ENCODE measurements at places on chromosomes 16 and 17. TPM values are rescaled to one million over a fixed set of nuclear protein-coding genes. Genes with fewer than 3 reads are reported as not detected.

- no peaks in the 10 kb centered on the region for H3K36me3 ChIP-seq
- H3K27me3 ChIP-seq: no peaks in the 10 kb centered on the region
- no peak overlapping the region for H3K4me3 ChIP-seq
- H3K4me1 ChIP-seq: peaks cover 5% of the 10 kb centered on the region
- no peak overlapping the region for H3K27ac ChIP-seq
These were observed 8.4 kb downstream of the PIMREG start for GRCh38 chr17:6452471-6453266.

DNA sequence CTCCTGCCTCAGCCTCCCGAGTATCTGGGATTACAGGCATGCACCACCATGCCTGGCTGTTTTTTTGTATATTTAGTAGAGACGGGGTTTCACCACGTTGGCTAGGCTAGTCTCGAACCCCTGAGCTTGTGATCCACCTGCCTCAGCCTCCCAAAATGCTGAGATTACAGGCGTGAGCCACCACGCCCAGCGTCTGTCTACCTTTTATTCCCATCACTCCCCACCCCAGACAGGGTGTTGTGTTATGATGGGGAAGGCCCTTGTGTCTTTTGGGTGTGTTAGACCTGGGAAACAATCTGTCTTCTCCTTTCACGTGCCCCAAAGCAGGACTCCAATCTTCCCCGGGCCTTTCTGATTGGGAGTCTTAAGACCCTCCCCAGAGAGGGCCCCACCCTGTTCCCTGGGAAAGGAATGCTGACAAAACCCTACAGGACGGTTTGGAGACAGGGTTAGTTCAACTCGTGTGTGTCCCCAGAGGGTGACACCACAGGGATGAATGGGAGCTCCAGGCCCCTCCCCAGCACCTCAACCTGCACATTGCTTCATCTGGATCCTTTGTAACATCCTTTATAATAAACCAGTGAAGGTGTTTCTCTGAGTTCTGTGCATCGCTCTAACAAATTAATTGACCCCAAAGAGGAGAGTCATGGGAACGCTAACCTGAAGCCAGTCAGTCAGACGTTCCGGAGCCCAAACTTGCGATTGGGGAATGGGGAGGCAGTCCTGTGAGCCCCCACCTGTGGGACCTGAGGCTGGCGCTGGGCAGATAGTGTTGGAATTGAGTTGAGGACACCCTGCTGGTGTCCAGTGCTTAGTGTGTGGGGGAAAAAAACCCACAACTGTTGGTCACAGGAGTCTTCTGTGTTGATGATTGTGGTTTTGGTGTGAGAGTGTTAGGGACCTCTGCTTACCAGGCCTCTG lies 3.2 kb upstream of the ELOB start:
- H3K36me3 ChIP-seq: peaks cover under 1% of the 10 kb centered on the region
- no peaks in the 10 kb centered on the region for H3K27me3 ChIP-seq
- no peak for DNase-seq
- H3K4me1 ChIP-seq: peaks cover 32% of the 10 kb centered on the region

DNA sequence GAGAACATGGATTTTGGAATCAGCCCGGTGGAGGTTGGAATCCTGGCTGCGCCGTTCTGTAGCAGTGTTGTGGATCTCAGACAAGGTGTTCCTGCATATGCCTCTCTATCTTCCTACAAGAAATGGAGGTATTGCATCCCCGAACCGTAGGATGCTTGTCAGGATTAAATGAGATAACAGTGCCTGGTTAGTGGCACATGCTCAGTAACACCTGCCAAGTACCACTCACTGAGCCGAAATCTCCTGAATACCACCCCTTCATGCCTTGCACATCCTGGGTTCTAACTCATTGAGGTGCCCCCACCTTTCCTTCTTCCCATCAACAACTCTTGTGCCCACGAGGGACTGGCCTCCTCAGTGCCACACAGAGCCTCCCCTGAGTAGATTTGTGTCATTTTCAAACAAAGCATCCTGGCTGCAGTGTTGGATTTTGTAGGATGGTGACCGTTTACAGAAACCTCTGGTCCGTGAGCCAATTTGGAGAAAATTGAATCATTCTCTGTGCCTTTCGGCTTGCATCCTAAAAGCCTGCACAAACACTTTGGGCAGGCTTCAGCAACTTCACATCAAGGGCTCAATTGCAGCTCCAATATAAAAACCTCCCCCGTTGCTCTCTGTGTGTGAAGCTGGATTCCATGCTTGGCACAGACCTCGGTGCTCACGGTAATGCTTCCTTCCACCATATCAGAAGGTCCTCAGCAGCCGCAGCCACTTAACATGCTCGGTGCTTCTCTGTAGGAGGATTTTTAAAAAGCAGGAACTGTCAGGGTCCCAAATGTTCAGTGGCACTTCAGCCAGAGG lies 84.2 kb downstream of the WWOX start:
- H3K27me3 ChIP-seq: no peaks in the 10 kb centered on the region
- no peaks in the 10 kb centered on the region for H3K36me3 ChIP-seq
- H3K4me3 ChIP-seq: no peak overlapping the region
- no peaks in the 10 kb centered on the region for H3K4me1 ChIP-seq
- no peak overlapping the region for H3K27ac ChIP-seq

- H3K27me3 ChIP-seq: no peaks in the 10 kb centered on the region
- no peak overlapping the region for H3K4me3 ChIP-seq
These were observed 5.7 kb upstream of the MPRIP start for GRCh38 chr17:17036524-17036998.

The PYCARD gene
- 4.5 TPM for total RNA-seq

The KLHL10 gene
- total RNA-seq: not detected

GRCh38 chr16:59391617-59392364 lies 657.7 kb upstream of the GOT2 start:
- no peaks in the 10 kb centered on the region for H3K27me3 ChIP-seq
- H3K4me3 ChIP-seq: no peak overlapping the region
- DNase-seq: no peak
- H3K4me1 ChIP-seq: no peaks in the 10 kb centered on the region
- H3K36me3 ChIP-seq: no peaks in the 10 kb centered on the region
